ENCODE measurements at places on chromosomes 1 and 21.
A peak's percentile ranks its signal among the peaks of the same experiment; 100 is the strongest.

GRCh38 chr1:152907686-152908601, at the start of gene IVL:
Gene IVL (plus strand): TSS chr1:152908546. CDS start chr1:152909798, 1,252 bp downstream.
- DNase-seq: no peak

GRCh38 chr1:99176753-99177152, 87.5 kb upstream of the PLPPR4 start:
- DNase-seq: no peak

DNA sequence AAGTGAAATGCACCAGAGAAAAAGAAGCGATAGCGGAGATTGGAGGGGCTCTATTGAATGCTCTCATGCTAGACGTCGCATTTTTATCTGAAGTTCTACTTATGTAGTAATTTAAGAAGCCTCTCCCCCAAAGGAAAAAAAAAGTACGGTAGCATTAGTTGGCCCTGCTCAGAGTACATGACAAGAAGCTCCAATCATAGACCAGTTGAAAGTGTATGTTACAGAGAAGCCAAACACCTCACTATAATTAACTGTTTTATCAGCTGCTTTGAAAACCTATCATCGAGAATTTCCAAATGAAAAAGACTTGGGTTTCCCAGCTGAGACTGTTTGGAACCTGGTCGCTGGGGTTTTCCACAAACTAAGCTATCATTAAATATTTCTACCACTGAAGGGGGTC, 19.6 kb upstream of the OVAAL start:
- no peak for DNase-seq

GRCh38 chr1:235625340-235625739, 24.2 kb downstream of the GNG4 start:
- no peak for DNase-seq

DNA sequence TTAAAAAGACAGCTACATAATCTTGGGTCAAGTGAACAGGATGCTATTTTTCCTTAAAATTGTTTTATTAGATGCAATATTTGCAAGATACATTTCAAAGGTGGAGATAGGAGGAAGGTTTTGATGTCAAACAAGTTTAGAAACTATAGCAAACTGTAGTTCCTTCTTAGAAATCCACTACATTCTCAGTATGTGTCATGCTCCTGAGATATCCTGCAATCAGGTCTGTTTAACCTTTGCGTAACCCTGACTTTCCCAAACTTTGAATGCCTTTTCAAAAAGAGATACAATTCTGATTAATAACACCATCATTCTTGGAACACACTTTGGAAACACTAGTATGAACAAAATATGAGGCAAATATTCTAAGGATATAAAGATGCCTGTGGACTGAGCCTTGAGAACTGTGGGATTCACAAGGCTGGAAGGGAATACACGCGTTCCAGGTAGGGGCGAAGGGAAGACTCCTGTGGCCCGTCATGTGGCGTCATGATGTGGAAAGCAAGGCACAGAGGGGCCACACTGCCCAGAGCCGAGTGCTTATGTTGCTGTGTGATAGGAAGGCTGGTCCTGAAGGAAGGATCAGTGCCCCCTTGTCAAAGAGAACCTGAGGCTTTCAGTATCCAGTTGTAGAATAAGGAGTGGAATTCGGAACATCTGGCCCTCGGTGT, 19.6 kb upstream of the TARBP1 start:
- DNase-seq: no peak

- no peak for DNase-seq
Measured at GRCh38 chr1:7967651-7968050, 6.1 kb downstream of the PARK7 start.

DNA sequence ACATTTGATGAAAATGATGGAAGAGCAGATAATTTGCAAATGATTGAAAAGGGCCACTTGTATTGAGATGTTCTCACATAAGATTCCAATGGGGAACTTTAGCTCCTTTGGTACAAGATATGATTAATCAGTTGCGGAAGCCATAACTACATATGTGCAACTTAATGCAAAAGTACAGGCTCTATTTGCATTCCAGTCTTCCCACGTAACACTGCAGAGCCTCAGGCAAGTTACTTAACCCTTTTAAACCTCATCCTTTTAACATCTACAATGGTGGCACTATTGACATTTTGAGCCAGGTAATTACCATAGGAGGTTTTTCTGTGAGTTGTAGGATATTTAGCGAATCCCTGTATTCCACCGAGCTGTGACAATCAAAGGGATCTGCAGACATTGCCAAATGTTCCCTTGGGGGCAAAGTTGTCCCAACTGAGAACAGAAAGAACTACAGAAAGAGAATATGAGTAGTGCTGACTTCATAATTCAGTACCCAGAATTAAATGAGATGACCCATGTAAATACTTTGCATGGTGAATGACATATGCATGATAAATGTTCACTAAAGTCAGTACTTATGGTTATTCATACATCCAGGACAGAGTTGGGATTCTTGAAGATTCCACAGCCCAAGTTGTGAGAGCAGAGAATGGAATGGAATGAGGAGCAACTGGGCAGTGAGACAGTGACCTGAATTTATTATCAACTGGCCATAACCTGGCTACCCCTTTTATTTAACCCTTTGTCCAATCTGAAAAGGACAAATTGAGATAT, 62.6 kb downstream of the SPAG17 start:
- DNase-seq: no peak

GRCh38 chr1:192477630-192478029, 97.9 kb upstream of the RGS1 start:
- peak; percentile 24 for DNase-seq

- DNase-seq: no peak
Measured at GRCh38 chr21:31498985-31499384, 154.9 kb upstream of the TIAM1 start.

- DNase-seq: no peak
Measured at GRCh38 chr1:33622757-33623156, 150.3 kb downstream of the ZSCAN20 start.

- no peak for DNase-seq
Measured at GRCh38 chr1:11573116-11573692, 81.0 kb downstream of the FBXO2 start.

- DNase-seq: no peak
Measured at GRCh38 chr1:224014330-224014649, 99.6 kb upstream of the FBXO28 start.

DNA sequence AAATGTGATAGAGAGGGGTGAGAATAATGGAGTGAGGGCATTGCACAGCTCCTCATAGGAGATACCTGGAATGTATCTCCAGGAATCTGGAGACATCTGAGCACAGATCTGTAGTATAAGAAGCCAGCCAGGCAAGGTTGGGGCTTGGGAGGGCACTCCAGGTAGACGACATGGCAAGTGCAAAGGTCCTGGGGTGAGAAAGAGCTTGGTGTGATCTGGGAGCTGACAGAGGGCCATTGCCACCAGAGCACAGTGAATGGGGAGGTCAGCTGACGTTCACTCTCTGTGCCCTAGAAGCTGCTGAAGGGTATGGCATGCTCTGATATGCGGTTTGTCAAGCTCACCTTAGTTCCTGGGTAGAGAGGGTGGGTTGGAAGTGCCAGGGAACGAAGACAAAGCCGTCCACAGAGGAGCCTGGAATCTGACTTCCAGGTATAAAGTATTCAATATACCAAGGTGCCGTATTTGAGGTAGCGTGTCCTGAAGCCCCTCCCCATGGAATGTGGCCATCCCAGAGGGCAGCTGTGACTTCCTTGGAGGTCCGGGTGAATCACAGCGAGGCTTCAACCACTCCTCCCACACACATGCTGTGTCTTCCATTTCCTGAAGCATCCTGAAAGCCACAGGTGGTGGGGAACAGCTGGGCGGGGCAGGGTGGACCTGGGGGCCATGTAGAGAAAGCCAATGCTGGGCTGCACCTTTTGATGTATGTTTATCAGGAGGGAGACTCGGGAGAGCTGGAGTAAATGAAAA, 182.7 kb upstream of the KLHDC7A start:
- no peak for DNase-seq

GRCh38 chr1:206982216-206982615, 12.0 kb upstream of the FCAMR start:
- peak; percentile 23 for DNase-seq

GRCh38 chr1:227780101-227781044, 35.1 kb upstream of the PRSS38 start:
- no peak for DNase-seq

DNA sequence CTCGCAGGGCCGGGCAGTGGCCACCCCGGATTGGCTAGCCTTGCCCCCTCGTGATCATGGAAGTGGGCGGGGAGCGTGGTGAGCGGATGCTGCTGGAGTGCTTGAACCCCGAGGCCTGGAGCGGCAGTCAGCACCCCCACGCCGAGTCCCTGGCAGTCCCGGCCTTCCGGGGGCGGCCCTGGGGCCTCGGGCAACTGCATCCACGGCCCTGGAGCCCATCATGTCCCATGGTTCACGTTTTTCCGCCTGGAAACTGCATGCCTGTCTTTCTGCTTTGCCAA, 45.6 kb downstream of the CDC7 start:
- no peak for DNase-seq

GRCh38 chr1:28860332-28861073, 48.5 kb downstream of the OPRD1 start:
- DNase-seq: no peak

DNA sequence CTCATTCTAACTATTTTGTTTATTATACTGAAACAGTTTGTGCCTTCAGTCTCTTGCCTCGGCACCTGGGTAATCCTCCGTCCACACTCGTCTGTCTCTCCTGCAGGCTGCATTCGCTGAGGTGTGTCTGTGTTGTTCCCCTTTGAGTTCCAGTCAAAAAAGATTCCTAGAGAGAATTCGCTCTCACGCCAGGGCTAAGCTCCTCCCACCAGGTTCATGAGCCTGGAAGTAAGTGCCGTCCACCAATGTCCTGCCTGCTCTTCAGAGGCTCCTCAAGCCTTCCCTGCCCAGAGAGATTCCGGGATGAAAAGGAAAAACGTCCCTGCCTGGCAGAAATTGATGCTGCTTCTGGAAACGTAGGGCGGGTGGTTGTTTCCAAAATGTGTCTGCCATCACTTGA, 12.9 kb downstream of the KIAA2013 start:
- DNase-seq: no peak

- DNase-seq: no peak
Measured at GRCh38 chr1:68675336-68675735, 178.5 kb upstream of the DEPDC1 start.

- no peak for DNase-seq
Measured at GRCh38 chr1:246091477-246091876, 415.6 kb downstream of the SMYD3 start.

GRCh38 chr1:200355801-200356200, 54.0 kb downstream of the ZNF281 start:
- DNase-seq: no peak

GRCh38 chr1:156434989-156435544, 65.5 kb downstream of the MEF2D start:
- no peak for DNase-seq

DNA sequence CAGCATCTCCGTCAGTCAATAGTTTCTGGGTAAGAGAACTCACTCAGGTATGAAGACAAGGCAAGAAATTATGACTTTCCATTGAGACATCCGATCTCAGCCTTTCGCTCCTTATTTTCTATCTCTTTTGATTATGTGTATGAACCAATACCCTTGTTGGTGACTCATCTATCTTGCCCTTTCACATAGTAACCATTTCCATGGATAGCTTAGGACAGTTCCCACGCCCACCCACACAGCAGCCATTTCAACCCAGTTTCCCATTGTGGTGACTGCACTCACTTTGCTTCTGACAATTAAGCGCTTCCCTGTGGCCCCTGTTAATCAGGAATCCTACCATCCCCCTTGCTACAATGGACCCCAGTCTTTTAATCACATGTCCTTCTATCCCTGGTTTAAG, 210.6 kb upstream of the ADGRL2 start:
- DNase-seq: no peak

DNA sequence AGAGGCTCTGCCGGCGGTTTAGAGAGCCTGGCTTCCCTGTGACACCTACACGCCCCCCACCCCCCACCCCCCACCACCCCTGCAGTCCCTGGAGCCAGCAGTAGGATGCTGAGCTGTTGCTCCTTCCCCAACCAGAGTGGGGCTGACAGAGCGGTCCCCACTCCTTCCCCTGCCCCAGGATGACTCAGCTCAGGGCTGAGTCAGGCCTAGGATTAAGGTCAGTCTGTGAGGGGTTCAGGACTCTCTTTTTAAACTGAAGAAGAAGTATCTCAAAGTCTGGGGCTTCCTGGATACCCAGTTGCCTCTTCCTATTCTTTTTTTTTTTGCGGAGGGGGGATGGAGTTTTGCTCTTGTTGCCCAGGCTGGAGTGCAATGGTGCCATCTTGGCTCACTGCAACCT, 19.1 kb downstream of the DMBX1 start:
- DNase-seq: no peak

- no peak for DNase-seq
Measured at GRCh38 chr21:41635874-41636273, 127.9 kb upstream of the TMPRSS2 start.

DNA sequence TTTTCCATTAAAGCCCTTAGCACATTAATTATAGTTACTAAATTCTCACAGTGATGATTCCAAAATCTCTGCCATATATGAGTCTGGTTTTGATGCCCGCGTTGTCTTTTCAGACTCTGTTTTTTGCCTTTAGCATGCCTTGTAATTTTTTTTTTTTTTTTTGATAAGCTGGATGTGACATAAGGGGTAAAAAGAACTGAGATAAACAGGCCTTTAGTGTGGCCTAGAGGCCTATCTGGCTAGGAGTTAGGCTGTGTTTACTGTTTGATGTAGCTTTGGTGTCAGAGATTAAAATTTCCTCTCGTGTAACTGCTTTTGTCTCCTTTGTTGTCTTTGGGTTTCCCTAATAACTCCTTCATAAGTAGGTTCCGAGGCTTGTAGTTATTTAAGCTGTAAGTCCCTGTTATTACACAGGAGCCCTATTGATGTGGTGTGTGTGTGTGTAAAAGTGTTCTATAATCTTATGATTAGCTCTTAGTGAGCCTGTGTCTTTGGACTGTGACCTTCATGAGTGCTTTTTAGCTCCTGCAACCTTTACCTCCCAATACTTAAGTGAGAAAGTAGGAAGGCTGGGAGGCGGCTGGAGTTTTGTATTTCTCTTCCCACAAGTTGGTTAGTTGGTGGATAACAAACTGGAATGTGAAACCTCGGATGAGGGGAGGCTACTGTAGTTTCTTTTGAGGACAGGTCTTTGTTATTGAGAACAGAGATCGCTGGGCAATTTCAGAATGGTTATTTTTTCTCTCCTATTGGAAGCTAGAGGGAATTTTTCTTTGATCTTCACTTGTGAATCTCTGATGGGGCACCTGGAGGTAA, 19.3 kb downstream of the HS2ST1 start:
- DNase-seq: no peak

GRCh38 chr1:169086603-169087455, 19.7 kb upstream of the ATP1B1 start:
- DNase-seq: no peak

DNA sequence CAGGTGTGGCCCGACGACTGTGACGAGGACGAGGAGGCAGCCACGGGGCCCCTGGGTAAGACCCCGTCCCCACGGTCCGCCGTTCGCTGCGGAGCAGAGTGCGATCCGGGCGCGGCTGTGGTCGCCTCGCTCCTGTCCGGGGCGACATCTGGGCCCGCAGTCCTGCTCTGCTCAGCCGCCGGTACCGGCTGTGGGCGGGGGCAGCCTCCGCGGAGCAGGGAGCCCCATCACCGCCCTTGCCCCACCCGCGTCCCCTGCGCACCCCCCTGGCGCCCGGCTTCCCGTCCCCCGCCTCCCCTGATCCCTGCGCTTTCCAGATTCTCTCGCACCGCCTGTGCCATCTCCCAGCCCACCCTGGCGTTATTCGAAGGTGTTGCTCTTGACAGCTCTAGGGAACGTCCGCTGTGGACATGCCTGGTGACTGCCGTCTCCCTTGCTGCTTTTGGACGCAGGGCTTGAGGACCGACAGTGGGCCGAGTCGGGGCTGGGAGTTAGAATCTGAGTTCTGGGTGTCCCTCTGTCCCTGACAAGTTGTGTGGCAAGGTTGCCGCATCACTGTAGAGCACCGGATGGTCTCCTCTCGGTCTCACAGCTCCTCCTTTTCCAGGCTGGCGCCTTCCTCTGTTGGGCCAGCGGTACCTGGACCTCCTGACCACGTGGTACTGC, 596 bp downstream of the TOR3A start:
- no peak for DNase-seq
